ENCODE measurements at places on chromosomes 5 and 9.

DNA sequence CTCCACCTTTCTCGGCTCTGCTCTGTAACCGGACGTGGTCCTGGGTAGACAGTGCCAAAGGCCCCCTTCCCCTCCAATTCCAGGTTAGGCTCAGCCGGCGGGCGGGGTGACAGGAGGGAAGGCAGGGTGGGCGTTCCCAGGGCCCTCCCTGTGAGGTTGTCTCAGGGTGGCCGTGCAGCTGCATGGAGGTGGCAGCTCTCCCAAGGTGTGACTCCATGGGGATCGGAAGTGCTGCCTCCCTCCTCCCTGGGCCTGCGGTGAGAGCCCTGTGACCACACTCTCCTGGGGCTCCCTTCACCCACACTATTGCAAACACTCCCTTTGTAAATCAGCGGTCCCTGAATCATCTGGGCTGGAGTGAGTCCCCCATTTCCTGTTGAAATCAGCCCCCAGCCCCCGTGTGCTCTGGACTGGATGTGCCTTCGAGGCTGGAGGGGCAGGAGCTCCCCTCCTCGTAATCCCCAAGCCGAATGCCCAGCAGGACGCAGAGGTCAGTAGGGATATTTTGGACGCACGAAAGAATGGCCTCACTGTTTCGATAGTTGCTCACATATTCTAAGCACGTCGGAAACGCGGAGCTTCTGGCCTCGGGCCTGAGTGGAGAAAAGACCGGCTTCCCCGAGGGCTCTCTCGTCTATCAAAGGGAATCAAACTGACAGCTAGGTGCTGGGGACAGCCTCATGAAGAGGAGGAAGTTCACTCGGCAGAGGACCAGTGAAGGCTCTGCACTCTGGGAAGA is 107.6 kb upstream of the COL5A1 start:
- no peak for DNase-seq

- DNase-seq = no peak
Measured at GRCh38 chr5:76691467-76692273, 24.3 kb upstream of the F2R start.

DNA sequence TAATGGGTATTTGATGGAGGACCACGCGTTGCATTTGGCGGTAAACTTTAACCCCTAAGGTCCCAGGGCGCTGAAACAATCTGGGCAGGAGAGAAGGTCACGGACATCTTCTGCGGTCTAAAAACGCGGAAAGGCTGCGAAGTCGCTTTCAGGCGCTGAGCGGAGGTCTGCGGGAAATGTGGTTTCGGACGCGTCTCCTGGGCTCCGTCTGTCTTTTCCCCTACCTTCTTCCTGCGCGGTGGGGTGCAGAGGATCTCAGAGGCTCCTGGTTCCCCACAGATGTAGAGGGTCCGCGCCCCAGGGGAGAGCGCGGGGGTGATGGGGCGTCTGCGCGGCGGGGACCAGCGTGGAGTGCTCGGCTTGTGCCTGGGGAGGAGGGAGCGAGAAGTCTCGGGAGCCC is 58.4 kb downstream of the ZNF510 start:
- no peak for DNase-seq

- DNase-seq = no peak
Measured at GRCh38 chr5:100161868-100162267, 373.3 kb upstream of the FAM174A start.

GRCh38 chr5:105392122-105392709 is 1829.6 kb upstream of the NUDT12 start:
- DNase-seq = no peak

GRCh38 chr9:37426846-37427245 is 4.3 kb downstream of the GRHPR start:
- no peak for DNase-seq

- no peak for DNase-seq
Measured at GRCh38 chr9:105697871-105698270, 3.5 kb downstream of the TMEM38B start.

DNA sequence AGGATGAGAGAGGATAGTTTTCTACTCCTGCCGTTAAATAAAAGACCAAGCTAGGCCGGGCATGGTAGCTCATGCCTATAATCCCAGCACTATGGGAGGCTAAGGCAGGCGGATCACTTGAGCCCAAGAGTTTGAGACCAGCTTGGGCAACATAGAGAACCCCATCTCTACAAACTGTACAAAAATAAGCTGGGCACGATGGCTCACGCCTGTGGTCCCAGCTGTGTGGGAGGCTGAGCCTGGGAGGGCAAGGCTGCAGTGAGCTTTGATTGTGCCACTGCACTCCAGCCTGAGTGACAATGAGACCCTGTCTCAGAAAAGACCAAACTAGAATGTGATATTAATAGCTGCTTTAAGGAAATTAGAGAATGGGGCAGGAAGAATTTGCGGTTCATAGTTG is 158.4 kb downstream of the NIPBL start:
- DNase-seq = no peak

GRCh38 chr5:683551-684481 is 9.3 kb downstream of the TPPP start:
- no peak for DNase-seq

DNA sequence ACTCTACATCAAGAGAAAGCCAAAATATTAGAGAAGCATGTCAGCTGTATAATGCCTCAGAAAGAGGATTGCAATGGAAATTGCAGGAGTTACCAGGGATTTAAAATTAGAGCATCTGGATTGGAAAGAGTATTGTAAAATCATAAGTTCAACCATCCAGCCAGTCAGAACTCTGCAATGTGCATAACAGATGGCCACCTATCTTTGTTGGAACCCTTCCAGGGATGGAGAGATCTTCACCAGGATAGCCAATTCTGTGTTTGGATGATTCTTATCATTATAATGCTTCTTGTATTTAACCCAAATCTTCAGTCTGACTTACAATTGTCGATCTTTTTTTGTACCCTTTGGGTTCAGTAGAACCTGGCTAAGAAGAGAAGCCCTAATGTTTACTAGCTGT is 164.4 kb downstream of the TLR4 start:
- DNase-seq = no peak
